Prostate gland (tissue), 2 donors: ENCODE measurements at places on chromosomes 12 and 14. TPM values are rescaled to one million over a fixed set of nuclear protein-coding genes. Genes with fewer than 3 reads are reported as not detected.
A peak's percentile ranks its signal among the peaks of the same experiment; 100 is the strongest.

The BMP4 gene
- total RNA-seq = 11.2 TPM

The CEBPE gene
- not detected for total RNA-seq

The BCL11B gene
- total RNA-seq = 5.4 TPM

The ABCC9 gene
- 10.5 TPM for total RNA-seq

DNA sequence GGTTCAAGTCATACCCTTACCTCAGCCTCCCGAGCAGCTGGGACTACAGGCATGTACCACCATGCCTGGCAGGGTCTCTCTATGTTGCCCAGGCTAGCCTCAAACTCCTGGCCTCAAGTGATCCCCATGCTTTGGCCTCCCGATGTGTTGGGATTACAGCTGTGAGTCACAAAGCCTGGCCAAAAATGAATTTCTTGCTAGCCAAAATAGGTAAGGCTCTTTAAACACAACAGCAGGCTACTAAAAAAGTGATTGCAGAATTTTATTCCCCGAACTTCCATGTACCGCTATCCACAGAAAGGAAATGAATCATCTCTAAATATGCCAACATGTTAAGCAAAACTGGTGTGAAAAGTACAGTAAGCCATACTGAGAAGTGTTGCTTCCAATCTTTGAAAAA is 50.6 kb downstream of the WDHD1 start:
- no peaks in the 10 kb centered on the region for H3K27me3 ChIP-seq
- no peak for DNase-seq
- no peaks in the 10 kb centered on the region for H3K36me3 ChIP-seq
- no peak overlapping the region for H3K27ac ChIP-seq

DNA sequence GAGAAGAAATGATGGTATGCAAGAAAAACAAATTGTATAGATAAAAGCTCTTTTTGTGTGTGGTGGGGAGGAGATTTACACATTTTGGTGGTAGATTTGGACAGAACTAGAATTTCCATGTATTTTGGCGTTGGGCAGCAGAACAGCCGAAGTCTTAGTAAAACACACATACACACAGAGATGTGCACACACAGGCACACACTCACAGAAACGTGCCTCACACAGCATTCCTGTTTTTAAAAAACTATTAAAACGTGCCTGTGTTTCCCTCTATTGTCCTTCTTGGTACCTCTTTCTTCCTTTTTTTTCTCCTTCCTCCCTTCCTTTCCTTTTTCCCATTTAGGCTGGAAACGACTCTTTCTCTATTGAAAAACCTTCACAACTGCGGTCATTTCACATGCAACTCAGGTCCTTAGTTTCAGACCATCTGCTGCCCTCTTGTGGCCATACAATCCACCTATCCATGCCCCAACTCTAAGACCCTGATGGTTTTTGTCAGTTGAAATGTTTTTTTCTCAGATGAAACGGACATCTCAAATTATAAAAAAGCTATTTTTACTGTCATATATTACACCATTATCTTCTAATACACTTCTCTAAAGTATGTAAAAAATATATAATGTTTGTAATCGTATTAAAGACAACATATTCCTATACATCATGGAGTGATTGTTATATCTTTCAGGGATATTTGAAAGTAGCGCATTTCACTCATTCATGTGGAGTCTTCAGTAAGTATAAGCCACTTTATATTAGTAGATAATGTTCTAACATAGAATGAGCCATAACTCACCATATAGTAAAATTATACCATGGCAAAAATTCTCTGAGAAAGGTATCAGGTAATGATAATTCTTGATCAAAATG is 386.7 kb upstream of the NOVA1 start:
- H3K27me3 ChIP-seq = no peaks in the 10 kb centered on the region
- no peaks in the 10 kb centered on the region for H3K36me3 ChIP-seq
- no peaks in the 10 kb centered on the region for H3K4me1 ChIP-seq
- DNase-seq = peak; percentile 56
- no peak overlapping the region for H3K27ac ChIP-seq
- H3K4me3 ChIP-seq = no peak overlapping the region

- DNase-seq = no peak
- H3K4me3 ChIP-seq = no peak overlapping the region
- no peak overlapping the region for H3K27ac ChIP-seq
- no peaks in the 10 kb centered on the region for H3K27me3 ChIP-seq
These were observed 25.6 kb downstream of the TESC start for GRCh38 chr12:117073611-117074010.

- no peak overlapping the region for H3K4me3 ChIP-seq
- no peaks in the 10 kb centered on the region for H3K27me3 ChIP-seq
- H3K4me1 ChIP-seq = no peaks in the 10 kb centered on the region
- H3K36me3 ChIP-seq = no peaks in the 10 kb centered on the region
- H3K27ac ChIP-seq = no peak overlapping the region
These were observed 35.6 kb upstream of the GPR68 start for GRCh38 chr14:91280129-91280528.

DNA sequence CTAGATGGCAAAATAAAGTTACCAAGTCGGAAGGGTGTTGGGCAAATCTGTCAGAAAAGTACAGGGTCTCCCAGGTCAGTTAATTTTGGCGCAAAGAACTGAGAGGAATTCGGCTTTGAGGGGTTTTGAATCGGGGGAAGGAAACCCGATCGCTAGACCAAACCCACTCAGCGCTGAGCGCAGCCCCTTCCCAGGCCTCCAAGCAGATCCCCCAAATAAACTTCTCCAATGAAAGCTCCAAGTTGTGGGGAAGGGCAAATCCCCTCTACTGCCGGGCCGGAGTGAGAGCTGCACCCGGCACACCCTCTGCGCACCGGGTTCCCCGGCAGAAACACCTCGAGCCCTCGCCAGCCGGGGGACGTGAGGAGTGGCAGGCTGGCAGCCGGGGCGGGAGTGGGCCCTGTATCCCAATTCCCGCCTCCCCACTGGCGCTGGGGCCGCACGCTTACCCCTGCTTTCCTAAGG is 441 bp downstream of the E2F7 start:
- no peaks in the 10 kb centered on the region for H3K27me3 ChIP-seq
- no peak for DNase-seq
